ENCODE measurements at places on chromosomes 5 and 9.

- DNase-seq: no peak
Measured at GRCh38 chr9:110099236-110100095, 108.5 kb downstream of the C9orf152 start.

DNA sequence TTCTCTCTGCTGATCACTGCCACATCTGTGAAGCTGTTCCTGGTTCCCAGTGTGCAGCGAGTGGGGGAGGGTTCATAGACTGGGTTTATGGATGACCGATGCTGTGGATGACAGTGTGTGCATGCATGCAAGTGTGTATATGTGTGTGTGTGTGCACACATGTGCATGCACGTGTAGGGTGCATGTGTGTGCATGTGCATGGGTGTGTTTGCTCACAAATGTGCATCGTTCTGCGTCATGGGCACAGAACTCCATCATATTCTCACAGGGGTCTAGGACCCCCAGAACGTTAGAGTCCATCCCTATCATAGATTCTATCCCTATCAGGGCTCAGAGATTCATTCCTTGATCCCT lies 134.0 kb downstream of the PHF2 start:
- DNase-seq: no peak

DNA sequence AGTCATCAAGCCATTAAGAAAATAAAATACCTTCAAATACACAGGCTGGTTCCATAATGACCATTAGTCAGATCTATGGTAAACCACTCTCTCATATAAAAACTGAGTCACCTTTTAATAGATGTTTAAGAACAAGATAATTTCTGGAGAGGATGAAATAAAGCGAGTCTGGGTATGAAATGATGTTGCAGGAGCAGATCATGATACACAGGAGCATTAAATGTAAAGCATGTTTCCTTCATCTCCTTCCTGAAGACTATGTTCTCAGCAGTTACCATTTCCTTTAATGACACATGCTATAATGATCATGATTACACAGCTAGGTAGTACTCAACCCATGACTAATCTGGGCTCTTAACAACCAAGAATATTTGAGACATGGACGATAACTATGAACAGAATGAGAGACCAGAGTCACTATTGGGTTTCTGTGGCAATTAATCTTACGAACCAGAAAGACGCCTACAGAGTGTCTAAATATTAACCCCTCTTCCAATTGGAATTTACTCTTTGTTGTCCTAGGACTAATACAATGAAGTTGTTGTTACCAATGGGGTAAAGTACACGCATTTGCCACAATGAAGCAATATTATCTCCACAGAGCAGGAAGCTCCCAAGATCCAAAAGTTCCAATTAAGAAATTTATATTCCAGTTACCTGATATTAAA lies 105.6 kb downstream of the NR6A1 start:
- no peak for DNase-seq

- no peak for DNase-seq
Measured at GRCh38 chr5:83026516-83026915, 50.7 kb downstream of the TMEM167A start.

GRCh38 chr5:115816226-115817081 lies at the start of gene CDO1:
Gene CDO1, minus strand, starts transcription at chr5:115816659. Its CDS starts 262 bp downstream, at chr5:115816397.
- no peak for DNase-seq

DNA sequence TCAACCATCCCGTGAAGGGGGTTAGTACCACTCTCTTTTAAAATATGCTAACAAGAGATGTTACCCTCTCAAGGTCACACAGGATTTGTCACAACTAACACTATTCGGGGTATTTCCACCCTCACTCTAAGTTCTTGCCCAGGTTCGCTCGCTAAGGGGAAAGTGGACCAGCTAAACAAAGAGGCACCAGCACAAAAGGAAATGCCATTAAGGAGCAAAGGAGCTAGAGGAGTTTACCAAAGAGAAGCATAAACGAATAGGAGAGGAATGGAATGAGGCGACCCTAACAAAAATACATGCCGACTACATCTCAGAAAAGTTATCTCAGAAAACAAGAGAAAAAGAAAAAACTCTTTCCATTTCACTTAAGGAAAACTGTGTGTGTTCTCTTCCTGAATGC lies 170.9 kb downstream of the DCP2 start:
- DNase-seq: no peak

- no peak for DNase-seq
Measured at GRCh38 chr9:94881023-94881422, 154.5 kb downstream of the AOPEP start.

- no peak for DNase-seq
Measured at GRCh38 chr5:39765366-39765765, 340.6 kb upstream of the DAB2 start.

DNA sequence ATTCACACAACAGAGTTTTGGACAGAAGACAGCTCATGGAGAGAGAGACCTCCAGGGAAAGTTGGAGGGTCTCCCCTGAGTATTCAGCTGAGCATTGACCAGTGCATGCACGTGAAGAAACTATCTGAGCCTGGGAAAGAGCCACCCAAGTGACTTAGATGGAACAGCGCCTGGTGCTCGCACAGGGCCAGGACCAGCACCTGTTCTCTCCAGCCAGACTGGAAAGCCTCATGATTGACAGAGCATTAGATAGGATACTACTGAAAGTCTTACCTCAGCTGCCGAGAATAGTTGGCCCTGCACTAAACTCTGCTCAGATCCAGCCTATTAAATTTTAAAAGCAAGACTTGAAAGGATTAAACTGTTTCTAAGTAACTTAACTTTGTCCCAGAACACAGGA lies 28.3 kb upstream of the NEURL1B start:
- no peak for DNase-seq

GRCh38 chr5:164361986-164362385 lies 856.6 kb downstream of the MAT2B start:
- DNase-seq: no peak

DNA sequence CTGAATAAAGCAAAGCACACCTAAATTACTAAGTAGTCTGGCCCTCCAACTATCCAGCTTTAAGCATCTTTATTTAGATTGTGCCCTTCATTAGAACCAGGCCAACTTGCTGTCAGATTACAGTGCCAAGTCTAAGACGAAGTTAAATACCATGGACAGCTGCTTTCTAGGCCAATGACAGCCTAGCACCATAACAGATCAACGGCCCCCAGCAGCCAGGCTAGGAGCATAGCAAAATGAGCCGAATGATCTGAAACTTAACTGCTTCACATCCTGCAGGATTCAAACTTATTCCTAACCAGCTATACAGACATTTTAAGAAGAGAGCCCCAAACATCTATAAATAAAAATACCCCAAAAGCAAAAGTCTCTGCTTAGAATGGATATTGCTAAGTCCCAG lies 6.8 kb downstream of the SLC24A2 start:
- no peak for DNase-seq

DNA sequence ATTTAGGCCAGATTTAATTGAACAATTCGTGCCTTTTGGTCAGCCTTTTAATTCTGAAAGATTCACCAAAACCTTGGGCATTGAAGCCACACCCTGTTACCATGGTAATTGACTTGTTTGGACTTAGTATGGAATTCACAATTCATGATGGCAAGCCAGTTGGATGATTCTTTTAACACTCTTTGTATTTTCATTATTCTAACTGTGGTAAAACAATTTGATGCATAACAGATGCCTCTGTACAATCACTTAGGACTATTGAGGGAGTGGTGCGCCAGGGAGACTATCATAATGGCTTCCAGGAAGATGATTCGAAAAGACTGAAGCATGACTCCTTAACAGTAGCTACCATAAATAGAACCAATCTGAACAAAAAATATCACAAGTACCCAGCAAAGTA lies 381.1 kb upstream of the ADAMTS16 start:
- no peak for DNase-seq

DNA sequence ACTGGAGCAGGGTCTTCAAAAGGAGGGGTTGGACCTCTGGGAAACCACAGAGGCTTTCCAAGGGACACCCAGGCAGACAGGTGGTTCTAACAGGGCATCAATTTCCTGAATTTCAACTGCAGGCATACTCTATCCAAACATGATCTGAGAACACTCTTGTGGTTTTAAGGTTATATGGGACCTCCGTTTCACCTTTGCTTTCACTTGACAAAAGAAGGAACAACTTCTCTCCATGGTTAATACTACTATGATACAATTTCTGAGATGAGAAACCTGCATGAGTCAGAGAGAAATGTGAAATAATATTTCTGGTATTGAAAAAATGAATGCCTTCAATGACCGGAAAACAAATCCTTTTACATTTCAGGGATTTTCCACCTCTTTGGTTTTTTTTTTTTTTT lies 28.0 kb upstream of the ERAP1 start:
- no peak for DNase-seq

- no peak for DNase-seq
Measured at GRCh38 chr5:64775291-64775690, 6.6 kb downstream of the CWC27 start.

DNA sequence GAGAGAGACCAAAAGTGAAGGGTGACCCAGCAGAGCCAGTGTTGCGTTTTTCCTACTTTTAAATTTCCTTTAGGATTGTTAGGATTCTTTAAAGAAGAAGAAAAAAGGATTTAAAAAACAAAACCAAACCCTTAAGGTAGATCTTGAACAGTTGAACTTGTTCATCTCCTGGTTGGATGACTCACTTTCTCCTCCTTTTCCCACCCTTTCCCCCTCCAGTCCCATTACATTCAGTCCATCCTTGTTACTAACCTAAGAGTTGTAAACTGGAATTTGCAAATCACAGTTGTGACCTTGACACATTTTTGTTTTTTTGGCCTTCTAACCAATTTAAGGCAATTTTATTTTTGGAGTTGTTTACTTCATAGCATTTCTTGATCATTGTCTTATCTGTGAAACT lies 289.2 kb downstream of the ARHGAP26 start:
- no peak for DNase-seq

- DNase-seq: no peak
Measured at GRCh38 chr9:93168581-93168980, 15.4 kb upstream of the WNK2 start.

- DNase-seq: no peak
Measured at GRCh38 chr5:111697881-111698757, 58.9 kb downstream of the NREP start.

DNA sequence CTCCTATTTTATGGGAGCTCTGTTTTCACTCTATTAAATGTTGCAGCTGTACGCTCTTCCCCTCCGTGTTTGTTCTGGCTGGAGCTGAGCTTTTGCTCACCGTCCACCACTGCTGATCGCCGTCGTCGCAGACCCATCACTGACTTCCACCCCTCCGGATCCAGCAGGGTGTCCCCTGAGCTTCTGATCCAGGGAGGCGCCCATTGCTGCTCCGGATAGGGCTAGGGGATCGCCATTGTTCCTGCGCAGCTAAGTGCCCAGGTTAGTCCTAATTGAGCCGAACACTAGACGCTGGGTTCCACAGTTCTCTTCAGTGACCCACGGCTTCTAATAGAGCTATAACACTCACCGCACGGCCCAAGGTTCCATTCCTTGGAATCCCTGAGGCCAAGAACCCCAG lies 96.2 kb upstream of the PRDM9 start:
- DNase-seq: no peak

DNA sequence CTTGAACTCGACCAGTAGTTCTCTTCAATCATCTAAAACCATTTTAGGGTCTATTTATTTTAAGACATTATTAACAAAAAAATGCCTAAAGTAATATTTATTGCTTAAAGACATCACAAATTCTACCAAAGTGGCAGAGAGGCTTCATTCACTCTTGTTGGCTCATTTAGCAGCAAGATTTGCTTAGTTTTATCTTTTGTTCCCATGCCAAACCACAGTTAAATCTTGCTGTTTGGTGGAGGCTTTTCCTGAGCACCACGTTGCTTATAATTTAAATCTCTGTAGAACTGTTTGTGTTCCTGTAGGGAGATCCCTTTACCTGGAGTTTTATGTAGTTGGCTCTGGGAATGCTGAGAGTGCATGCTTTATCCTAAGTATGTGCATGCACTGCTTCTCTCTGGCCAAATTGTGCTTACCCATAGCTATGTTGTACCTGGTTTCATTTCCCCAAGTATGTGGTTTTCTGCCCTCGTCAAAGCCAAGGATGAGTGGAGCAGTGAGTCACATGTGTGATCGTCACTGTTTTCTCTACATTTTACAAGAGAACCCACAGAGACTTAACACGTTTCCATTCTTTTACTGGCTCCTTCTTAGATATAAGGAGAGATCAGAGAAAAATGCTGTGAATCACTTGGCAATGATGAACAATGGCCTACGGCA lies 42.1 kb upstream of the MAST4 start:
- no peak for DNase-seq

GRCh38 chr9:129093602-129094386 lies 12.9 kb downstream of the DOLPP1 start:
- no peak for DNase-seq

GRCh38 chr5:105899726-105900125 lies 1771.0 kb downstream of the EFNA5 start:
- DNase-seq: no peak

- DNase-seq: no peak
Measured at GRCh38 chr5:9454012-9454481, 91.8 kb downstream of the SEMA5A start.

GRCh38 chr9:127153501-127153900 lies 31.1 kb upstream of the ANGPTL2 start:
- no peak for DNase-seq

- DNase-seq: no peak
Measured at GRCh38 chr5:74544811-74545210, 95.7 kb downstream of the ENC1 start.

- no peak for DNase-seq
Measured at GRCh38 chr9:128266868-128267590, 8.8 kb downstream of the GOLGA2 start.

GRCh38 chr5:126763371-126763770 lies 13.6 kb upstream of the LMNB1 start:
- DNase-seq: no peak

All from activated CD4-positive, CD25-positive, alpha-beta regulatory T cell (primary cell).